ENCODE measurements at places on chromosomes 16 and 17.

DNA sequence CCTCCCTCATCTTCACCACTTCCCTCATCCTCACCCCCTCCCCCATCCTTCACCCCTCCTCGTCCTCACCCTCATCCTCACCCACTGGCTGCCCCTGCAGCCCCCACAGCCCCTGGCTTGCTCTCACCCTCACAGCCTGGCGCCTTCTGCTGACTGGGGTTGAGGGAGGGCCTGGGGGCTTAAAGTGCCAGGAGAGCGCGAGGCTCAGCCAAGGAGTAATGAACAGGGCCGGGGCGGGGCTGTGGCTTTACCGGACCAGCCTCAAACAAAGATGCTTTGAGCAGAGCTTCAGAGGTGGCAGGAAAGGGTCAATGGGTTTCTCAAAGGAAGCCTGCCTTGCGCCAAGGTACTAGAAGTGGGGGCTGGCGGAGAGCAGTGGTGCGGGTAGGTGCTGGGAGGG is at the start of gene PRSS33:
Gene PRSS33 (minus strand): TSS at position 155 of the 400 bp plus-strand sequence. CDS start 1,013 bp downstream, outside the sequence.
- no peak within 1 kb of the TSS for H3K4me3 ChIP-seq
- no peaks in the 10 kb centered on the region for H3K4me1 ChIP-seq
- H3K27me3 ChIP-seq = peaks cover 28% of the 10 kb centered on the region
- no peaks in the 10 kb centered on the region for H3K36me3 ChIP-seq
- no peak within 1 kb of the TSS for H3K27ac ChIP-seq

DNA sequence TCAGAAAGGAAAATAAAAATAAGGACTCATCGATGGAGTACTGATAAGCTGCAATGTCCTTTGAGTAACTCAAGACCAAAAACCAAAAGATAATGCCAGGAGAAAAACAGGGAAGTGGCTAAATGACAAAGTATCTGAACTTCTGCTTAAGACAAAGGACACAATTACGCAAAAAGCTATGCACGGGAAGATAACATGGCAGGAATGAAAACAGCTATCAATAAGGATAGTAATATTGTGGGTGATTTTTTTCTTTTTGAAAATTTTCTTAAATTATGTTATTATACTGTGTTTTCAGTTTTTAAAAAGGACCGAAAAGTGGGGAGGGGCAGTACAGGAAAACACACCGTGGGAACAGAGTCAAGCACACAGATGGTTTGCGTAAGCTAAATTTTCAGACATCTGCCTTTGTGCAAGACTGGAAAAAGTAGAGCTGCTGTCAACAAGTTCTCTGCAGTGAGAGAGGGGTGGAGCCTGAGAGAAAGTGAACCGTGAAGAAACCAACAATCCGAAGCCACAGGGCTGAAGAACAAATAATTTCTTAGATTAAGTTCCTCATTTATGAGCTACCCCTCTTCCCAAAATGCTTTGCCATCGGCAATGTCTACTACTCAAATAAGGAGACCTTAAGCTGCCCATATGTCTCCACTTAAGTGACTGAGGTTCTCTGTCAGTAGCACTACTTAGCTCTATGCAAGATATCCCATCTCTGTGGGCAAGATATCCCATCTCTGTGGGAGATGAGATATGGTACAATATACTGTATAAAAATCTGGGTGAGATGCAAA is 99.9 kb upstream of the CORO6 start:
- no peak overlapping the region for H3K4me3 ChIP-seq
- peaks cover 32% of the 10 kb centered on the region for H3K4me1 ChIP-seq
- H3K27me3 ChIP-seq = no peaks in the 10 kb centered on the region
- no peak for DNase-seq

DNA sequence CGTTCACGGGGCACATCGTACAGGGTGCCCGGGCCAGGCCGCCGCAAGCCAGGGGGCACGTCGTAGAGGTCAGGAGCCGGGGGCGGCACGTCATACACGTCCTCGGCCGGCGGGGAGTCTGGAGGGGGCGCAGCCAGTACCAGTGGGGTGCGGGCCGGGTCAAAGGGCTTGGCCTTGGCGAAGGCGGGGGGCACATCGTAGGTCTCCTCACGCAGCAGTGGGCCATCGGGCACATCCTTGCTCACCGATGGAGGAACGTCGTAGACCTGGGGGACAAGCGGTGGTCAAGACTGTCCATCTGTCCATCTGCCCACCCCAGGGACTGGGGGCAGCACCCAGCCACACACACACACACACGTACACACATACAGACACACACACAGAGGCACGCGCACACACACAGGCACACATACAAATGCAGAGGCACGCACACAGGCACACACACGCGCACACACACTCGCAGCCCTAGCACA is 15.7 kb downstream of the BCAR1 start:
- peaks cover 32% of the 10 kb centered on the region for H3K36me3 ChIP-seq
- H3K4me3 ChIP-seq = no peak overlapping the region
- H3K4me1 ChIP-seq = peaks cover 54% of the 10 kb centered on the region
- no peaks in the 10 kb centered on the region for H3K27me3 ChIP-seq

DNA sequence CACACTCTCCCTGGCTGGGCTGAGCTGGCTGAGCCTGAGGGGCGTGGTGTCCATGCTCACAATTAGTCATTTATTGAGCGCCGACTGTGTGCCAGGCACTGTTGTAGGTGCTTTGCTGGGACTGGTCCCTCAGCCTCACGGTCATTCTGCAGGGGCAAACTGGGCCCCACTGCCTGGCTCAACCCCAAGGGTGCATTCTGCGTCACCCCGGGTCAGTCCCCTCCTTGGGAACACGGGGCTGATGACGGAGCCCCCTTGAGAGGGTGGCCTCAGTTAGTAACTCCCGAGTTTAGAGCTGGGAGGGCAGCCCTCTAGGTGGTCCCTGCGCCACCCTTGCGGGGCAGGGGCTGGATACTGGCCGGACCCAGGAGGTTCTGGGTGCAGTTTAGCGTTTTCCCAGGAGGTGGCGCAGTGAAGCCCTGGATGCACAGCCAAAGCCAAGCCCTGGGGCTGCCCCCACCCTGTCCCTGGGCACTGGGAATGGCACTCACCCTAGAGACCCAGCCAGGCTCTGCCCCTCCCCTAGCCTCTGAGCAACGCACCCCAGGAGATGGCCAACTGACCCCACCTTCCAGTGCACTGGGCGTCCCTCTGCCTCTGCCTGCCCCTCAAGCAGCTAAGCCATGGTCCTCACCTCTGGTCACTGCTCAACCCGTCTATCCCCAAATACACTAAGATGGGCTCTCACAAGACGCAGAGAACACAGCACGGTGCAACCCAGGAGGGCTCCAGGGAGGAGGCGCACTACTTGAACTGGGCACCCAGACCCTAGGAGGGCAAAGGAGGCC is 243.2 kb upstream of the GSE1 start:
- H3K4me3 ChIP-seq = no peak overlapping the region
- peaks cover 31% of the 10 kb centered on the region for H3K4me1 ChIP-seq
- H3K27me3 ChIP-seq = peaks cover 2% of the 10 kb centered on the region
- H3K36me3 ChIP-seq = no peaks in the 10 kb centered on the region

DNA sequence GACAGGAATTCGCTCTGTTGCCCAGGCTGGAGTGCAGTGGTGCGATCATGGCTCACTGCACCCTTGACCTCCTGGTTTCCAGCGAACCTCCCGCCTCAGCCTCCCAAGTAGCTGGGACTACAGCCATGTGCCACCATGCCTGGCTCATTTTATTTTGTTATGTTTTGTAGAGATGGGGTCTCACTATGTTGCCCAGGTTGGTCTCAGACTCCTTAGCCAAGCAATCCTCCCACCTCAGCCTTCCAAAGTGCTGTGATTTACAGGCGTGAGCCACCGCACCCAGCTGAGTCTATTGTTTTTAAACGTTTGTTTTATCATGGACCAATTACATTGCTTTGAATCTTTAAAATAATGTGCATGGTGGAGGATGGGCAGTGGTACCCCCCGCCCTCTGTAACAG is 28.9 kb downstream of the COTL1 start:
- DNase-seq = no peak
- no peaks in the 10 kb centered on the region for H3K27me3 ChIP-seq
- H3K36me3 ChIP-seq = peaks cover 5% of the 10 kb centered on the region
- no peak overlapping the region for H3K4me3 ChIP-seq
- H3K27ac ChIP-seq = no peak overlapping the region

Measured in chondrocyte (in vitro differentiated cells).